ENCODE measurements at places on chromosomes 2 and 18. TPM values are rescaled to one million over a fixed set of nuclear protein-coding genes. Genes with fewer than 3 reads are reported as not detected.

RTP5 gene
- not detected for total RNA-seq

IL1RL2 gene
- not detected for total RNA-seq

VWA3B gene
- total RNA-seq, result 0.47 TPM

KHK gene
- 6.7 TPM for total RNA-seq

GPBAR1 gene
- 0.27 TPM for total RNA-seq

SP110 gene
- total RNA-seq, result 8.5 TPM

ELAC1 gene
- 8.6 TPM for total RNA-seq

ASAP2 gene
- total RNA-seq, result 16.5 TPM

ALPG gene
- 0.10 TPM for total RNA-seq

ACVR1C gene
- total RNA-seq, result 1.2 TPM

HAAO gene
- total RNA-seq, result not detected

CREG2 gene
- total RNA-seq, result 0.12 TPM

DNA sequence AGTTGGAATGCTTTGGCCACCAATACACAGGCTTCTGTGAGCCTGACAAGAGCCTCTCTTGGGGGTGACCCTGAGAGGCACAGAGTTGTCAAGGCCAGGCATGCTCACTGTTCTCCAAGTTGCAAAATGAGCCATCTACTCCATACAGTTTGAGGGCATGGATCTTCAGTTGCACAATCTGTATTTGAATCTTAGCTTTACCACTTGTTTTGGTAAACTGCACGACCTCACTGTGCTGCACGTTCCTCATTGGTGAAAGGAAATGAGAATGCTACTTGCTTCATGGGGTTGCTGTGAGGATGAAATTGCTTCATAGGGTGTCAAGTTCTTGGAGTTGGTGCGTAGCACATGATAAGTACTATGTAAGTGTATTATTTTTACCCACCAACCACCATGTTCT lies 12.0 kb upstream of the HAAO start:
- no peak for DNase-seq

- DNase-seq, result no peak
Measured at GRCh38 chr2:207847807-207848544, 78.3 kb upstream of the FZD5 start.

DNA sequence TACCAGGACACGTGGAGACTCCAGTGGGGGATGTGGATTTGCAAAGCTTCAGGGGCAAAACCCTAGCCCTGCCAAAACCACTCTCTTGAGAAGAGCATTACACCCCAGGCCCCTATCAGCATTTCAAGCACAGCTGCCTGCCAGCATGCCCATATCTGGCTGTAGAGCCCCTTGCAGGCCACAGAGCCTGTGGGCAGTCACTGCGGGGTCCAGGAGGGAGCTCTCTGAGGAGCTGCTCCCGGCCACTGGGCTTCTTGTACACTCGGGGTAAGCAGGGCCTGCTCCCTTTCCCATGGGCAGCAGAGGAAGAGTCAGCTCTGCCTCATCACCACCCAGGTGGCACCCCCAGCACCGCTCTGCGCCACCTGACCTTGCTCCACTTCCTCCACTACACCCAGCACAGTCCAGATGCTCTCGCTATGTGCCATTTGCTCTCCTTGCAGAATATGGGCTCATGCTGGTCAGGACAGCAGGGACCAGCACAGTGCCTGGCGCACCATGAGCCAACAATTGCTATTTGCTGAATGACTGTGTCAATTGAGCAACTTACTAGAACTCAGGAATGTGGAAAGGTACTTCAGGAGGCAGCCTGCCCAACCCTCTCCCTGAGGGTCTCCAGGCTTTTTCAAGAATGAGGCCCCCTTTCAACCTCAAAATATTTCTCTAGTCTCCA lies 7.4 kb downstream of the CHST10 start:
- no peak for DNase-seq

- no peak for DNase-seq
Measured at GRCh38 chr2:16288371-16289112, 348.2 kb downstream of the MYCN start.

- no peak for DNase-seq
Measured at GRCh38 chr2:196983934-196984333, 57.4 kb upstream of the PGAP1 start.

DNA sequence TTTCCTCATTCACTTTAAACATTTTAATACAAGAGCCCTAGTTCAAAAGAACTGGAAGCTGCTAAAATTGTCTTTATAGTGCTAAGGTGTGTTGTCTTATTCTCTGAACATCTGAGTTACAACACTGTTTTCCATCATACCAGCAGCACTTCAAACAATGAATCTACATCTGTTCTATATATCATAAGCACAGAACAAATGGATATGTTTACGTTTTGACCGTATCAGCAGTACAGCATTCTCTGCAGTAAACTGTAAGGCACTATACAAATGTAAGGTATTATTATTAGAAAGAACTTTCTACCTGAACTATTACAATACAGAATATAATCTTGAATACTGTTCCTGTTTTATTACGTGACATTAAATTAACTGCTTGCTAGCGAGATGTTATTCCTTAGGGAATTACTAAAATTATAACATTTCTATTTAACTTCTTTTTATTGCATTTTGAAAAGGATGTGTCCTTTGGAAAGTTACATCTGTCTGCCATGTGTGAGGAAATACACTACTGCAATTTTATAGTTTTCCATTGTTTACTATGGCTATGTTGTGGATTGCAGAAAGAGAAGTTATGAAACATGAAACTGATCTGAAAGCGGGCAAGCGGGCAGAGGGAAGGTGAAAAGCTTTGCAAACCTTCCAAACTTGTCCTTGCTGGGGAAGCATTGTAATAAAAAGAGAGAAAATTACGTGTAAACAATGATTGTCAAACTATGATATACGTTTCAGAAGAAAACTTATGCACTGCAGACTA lies 13.7 kb downstream of the NCKAP1 start:
- DNase-seq, result no peak

- DNase-seq, result no peak
Measured at GRCh38 chr2:240810621-240811020, 9.4 kb downstream of the KIF1A start.

DNA sequence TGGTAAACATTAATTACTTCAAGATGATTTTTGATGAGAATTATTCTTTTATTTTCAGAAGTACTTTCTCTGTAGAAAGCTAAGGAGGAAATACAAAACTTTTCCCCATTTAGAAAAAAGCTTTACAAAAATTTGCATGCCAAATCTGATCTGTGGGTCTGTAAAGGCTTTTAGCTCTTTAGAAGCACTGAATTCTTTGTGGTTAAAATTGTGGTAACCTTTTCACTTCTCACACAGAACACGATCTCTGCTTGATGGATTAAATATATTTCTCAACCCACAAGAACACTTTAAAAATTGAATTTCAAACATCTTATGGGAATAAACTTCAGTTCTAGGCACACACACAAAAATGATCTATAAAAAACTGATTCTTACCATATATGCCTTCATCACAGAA lies 63.7 kb downstream of the VIL1 start:
- no peak for DNase-seq

DNA sequence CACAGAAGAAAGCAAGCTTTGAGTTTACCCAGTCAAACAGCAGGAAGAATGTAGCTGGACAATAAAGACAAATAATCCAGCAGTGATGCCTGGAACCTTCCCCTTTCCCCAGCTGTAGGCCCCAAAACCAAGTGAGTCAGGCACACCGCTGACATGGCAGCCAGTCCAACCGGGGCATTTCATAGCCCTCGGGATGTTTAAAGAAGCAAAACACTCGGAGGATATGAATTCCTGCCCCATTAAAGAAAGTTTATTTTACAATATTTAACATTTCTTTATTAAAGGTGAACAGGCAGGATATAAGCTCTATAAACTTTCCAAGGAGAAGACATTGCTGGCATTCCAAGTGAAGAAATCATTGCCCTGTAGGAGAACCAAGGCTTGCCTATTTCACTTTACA lies 507.6 kb upstream of the TNP1 start:
- no peak for DNase-seq

DNA sequence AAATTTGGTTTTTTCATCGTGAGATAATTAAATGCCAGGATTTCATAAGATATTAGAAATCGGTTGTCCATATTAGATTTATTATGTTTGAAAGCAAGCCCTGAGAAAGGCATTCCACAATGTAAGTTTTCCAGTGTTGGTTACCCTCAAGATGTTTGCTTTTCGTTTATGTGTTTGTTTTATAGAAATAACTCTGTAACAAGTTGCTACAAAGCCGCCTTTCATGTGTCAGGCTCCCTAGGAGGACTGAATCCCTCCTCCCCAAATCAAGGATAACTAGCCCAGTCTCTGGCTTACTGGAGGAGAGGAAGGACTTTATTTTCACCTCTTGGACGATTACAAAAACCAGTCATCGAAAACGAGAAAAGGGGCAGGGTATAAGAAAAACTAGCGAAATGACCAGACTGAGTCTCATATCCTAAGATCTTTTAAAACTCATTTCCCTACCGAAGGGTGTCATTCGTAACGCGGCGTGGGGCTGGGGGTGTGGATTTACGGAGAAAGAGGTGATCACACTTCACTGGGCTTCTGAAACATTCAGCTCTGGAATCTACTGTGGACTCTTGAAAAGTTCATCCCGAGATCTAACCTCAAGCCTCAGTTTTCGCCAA lies 1.0 kb upstream of the PEX13 start:
- DNase-seq, result no peak

DNA sequence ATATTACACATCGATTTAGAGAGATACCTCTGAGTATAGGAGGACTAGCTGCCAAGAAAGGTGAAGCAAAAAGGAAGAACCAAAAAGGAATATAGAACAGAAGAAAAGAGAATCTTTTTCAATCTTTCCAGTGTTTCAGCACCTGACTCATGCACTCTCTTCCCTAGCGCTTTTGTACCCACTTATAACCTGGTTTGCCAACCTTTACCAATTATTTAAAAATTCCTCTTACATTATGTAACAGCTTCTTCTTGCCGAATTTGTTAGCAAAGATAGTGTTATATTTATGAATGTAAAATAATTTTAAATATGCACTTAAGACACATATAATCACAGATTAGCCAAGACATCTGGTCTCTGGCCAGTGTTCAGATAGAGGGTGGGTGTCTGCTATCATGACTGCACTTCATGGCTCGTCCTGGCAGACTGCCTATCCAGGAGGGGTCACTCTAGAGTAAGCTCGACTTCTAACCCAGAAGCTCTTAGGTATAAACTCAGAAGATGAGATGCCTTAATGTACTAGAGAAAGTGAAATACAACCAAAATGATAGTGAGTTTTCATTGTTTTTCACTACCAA lies 122.9 kb downstream of the ATAD2B start:
- DNase-seq, result no peak

DNA sequence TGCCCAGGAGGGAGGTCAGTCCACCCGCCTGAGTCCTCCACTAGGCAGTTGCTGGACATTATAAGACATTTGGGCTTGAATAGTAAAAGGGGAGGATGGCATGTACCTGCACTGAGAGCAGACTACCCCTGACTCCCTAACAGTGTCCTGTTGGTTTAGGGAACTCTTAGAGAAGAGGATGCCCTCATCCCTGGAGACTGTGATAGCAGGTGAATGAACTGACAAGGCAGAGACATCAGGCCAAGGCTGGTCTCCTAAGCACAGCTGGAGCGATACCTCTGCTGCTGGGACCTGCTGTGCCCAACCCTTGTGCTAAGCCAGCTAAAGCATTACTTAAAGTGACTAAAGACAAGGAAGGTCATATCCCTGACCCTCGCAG lies 34.8 kb downstream of the PROC start:
- no peak for DNase-seq

- no peak for DNase-seq
Measured at GRCh38 chr2:100539221-100539620, 23.6 kb upstream of the PDCL3 start.

DNA sequence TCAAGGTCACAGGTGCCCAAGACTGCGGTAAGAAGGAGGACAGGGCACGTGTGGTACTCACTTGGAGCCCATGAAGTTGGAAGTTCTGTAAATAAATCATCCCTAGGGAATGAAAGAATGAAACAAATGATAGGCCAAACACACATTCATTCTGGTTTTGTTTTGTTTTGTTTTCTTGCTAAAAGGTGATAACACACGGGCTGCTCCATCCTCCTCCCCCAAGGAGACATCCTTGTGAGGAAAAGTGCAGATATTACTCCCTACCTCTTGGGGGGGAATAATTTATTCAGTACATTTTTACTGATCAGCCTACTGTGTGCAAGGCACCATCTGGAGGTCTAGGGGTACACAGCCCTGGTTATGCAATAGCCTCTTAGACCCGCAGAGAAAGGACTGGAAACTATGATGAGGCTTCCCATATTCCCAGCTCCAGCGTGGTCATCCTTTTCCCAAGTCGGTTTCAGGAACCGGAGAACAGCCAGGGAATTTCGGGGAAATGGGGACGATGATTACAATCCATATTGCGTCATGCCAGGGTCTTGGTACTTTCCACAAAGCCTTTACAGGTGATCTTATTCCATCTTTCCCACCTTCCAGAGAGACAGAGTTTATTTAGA lies 6.3 kb downstream of the RAX start:
- DNase-seq, result no peak

DNA sequence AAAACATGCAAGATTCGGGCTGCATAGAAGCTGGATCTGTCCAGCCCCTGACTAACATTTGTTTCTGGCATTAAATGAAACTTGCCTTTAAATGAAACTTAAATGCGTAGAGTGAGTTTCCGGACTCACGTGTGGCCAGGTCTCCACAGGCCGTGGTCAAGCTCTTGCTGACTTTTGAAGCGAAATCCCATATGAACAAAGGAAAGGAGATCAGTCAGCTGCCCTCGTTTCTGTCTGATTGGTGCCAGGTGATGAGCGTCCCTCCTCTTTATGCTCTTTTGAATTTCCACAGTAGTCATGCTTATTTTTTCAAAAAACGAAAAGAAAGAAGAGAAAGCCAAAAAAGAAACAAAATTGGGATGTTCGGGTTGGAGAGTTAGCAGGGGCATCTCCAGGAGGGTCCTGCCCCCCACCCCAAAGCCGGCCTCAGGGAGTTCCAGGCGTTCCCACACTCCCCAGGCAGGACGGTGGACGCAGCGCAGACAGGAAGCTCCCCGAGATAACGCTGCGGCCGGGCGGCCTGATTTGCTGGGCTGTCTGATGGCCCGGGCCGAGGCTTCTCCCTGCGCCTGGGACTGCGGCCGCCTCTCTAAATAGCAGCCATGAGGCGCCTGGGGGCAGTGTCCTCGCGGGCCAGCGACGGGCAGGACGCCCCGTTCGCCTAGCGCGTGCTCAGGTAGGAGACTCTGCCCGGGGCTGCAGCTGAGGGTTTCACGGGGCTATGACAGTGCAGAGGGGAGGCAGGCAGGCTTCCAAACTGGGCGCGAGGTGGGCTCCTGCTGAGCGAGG lies at the start of gene COLEC11:
TSS of gene COLEC11 (plus strand) at position 620 of the 789 bp plus-strand sequence. CDS start 9,229 bp downstream, outside the sequence.
- DNase-seq, result no peak

GRCh38 chr18:9364242-9364641 lies 29.7 kb downstream of the TWSG1 start:
- DNase-seq, result peak; percentile 84

DNA sequence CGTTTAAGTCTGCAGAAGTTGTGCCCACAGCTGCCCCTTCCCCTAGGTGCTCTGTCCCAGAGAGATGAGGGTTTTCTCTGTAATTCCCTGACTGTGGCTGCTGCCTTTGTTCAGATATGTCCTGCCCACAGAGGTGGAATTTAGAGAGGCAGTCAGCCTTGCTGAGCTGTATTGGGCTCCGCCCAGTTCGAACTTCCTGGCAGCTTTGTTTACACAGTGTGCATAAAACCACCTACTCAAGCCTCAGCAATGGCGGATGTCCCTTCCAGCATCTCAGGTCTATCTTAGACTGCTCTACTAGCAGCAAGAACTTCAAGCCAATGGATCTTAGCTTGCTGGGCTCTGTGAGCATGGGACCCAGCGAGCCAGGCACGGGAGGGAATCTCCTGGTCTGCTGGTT lies 48.1 kb downstream of the LHCGR start:
- no peak for DNase-seq
